ENCODE measurements at places on chromosomes 7 and 10.
A peak's percentile ranks its signal among the peaks of the same experiment; 100 is the strongest.

- peak; percentile 36 for DNase-seq
Observed at GRCh38 chr7:100896732-100897608, 1.3 kb upstream of the ACHE start.

DNA sequence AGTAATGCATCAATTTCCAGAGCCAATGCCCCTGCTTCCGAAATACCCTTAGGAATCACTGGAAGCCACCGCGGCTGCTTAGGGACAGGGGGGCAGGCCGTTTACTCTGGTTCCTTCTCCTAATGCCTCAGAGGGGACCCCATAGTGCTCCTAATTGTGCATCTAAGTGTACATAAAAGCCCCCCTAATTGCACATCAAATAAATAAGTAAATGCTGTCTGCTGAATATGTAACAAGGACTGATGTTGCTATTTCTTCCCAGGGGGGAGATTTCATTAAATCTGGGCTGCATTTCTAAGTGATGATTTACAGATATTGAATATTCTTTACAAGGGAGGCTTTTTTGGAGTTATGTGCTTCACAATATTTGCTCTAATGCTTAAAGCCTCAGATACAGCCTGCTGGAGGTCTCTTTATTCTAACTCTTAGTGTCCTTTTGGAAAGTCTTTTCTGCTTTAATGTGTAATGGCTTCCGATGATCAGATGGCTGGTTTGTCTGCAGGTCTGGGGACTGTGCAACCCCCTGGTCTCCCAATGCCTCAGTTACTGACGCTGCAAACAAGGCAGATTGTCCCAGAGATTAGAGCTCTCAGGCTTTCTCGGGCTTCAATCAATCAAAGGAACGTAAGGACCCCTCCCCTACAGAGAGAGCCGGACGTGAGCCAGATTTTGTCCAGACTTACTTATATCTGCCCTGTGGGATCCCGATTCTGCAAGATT lies 143.0 kb downstream of the PRPF18 start:
- no peak for DNase-seq

GRCh38 chr7:17094963-17095574 lies 203.4 kb upstream of the AHR start:
- DNase-seq: no peak

GRCh38 chr10:13660551-13660920 lies 73.8 kb downstream of the PRPF18 start:
- DNase-seq: no peak

GRCh38 chr7:29156907-29157452 lies 10.6 kb upstream of the CPVL start:
- no peak for DNase-seq

DNA sequence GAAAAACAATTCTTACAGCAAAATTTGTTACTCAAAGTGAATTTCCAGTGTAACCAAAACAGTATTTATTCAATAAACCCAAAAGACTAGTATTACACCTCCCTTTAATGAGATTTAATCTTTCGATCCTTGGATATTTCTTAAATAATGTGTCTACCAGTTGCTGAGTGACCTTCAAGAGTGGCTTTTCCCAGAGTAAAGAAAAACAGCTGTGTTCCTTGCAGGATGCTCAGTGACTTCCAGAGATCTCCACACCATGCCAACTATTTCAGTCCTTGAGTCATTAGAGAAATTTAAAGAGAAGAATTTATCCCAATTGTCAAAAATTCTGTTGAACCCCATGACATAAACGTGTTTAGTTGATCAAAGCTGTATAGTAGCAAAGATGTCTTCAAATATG lies 44.0 kb downstream of the IMMP2L start:
- DNase-seq: no peak

GRCh38 chr10:22316286-22317075 lies at the start of gene COMMD3:
COMMD3 (plus strand) TSS chr10:22316388; CDS start chr10:22316418, 30 bp downstream.
- peak; percentile 34 for DNase-seq

DNA sequence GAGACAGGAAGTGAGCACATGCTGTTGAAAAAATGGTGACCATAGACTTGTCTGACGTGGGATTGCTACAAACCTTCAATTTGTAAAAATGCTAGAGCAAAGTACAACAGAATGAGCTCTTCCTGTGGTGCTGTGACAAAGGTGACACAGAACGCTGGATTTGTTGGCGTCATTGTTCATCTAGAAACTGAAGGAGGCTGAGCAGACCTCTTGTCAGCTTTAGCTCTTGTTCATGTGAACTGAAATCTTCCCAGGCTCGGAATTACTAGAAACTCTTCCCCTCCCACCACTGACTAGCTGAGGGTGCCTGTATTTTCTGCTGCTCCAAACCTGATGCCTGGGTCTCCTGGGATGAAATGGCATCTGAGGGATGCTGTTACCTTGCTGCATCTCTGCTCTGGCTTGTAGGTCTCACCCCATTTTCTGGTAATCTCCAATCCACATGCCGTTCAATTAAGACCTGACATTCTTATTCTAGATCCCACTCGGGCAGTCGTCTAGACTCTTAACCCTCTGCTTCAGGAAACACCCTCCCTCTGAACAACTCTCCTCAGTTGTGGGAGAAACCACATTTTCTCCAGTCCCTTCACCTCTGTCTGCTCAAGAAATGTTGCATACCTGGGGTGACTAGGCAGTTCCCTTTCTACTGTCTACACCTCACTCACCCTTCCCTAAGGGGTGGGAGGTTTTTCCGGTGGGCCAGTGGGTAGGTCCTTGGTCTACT lies 349.3 kb downstream of the CXCL12 start:
- DNase-seq: no peak
